ENCODE measurements at places on chromosomes 13 and 19.

- DNase-seq = no peak
Observed at GRCh38 chr13:112469071-112469745, 93.1 kb downstream of the SPACA7 start.

DNA sequence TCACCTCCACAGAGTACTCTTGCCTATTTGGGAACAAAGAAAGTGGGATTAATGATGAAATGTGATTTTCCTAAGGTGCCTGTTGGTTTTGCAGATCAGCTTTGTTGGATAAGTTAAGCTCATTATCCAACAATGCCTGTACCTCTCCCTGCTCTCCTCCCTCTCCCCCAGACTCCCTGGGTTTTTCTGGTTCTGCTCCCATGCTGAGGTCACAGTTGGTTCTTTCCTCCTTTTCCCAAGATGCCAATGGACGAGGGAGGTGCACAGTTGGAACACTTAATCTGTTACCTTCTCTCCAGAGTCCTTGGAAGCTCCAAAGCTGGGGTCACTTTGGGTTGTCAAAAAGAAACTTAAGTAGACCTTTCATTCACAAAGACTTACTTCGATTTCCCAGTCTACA lies 1.6 kb downstream of the OXGR1 start:
- DNase-seq = no peak

- DNase-seq = no peak
Observed at GRCh38 chr13:49777746-49778614, 14.5 kb downstream of the KPNA3 start.

DNA sequence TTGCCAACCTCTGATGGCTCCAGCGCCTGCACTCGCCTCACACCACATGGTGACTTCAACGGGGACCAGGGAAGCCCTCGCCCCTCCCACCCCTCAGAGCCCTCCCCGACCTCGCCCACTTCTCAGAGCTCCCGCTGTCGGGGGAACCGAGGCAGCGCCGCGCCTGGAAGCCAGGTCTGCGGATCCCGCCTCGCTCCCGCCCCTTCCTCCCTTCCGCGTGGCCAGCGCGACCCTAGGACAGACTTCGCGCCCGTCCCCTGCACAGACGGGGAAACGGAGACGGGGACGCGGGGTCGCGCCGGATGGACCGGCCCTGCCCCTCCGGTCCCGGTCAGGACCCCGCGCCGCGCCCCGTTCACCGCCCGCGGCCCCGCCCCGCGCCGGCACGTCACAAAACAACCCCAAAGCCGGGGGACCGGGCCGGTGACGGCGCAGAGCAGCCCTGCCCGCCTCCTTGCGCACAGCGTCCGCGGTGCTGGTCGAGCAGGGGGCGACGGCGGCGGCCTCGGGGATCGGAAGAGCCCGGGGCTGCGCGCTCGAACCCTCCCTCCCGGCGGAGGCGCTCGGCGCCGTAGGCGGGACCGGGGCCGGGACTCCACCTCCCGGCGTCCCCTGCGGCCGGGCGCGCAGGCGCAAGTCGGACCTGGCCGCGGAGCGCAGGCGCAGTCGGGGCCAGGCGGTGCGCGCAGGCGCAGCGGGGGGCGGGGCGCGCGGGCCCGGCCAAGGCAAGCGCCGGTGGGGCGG lies 379 bp upstream of the CDC34 start:
- peak; percentile 19 for DNase-seq
